GM04504 (cell line): ENCODE measurements at places on chromosomes 4 and X.
A peak's percentile ranks its signal among the peaks of the same experiment; 100 is the strongest.

GRCh38 chr4:8417071-8417614 is 23.4 kb downstream of the ACOX3 start:
- DNase-seq, result no peak

GRCh38 chrX:148135738-148136137 is 154.6 kb downstream of the FMR1NB start:
- DNase-seq, result no peak

- DNase-seq, result no peak
Observed at GRCh38 chr4:85500110-85500867, 25.3 kb downstream of the ARHGAP24 start.

DNA sequence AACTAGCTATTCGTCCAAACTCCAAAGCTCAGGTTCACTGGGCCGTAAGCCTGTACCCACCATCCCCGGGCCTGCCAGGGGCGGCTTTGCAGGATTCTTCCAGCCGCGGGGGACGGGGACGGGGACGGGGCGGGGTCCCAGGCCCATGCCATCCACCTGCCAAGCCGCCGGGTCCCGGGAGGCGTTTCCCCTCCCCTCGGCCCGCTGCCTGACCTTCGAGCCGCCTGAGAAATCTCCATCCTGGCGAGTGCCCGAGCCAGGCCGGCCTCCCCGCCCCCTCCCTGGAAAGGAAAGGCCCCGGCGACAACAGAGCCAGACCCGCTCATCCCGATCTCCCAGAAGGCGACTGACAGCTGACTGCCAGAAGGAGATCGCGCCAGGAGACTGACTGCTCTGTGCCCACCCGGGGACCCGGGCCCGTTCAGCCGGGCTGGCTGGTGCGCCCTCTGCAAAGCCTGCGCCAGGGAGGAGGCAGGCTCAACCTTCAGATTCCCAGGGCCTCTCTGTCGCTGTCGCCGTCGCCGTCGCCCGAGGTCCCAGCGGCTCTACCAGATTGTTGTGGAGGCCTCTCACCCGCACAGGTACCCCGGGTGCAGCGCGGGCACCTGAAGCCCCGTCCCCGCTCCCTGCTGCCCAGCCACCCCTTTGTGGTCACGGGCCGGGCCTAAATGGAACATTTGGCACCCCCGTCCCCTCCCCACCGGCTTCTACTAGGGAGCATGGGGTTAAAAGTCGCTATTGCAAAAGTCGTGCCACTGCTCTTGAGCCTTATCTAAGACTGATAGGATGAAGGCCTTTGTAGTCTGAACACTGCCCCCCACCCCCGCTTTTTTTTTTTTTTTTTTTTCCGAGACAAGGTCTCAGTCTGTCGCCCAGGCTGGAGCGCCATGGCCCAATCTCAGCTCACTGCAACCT is at the start of gene RGN:
TSS of gene RGN (plus strand) at position 315 of the 915 bp plus-strand sequence. CDS start 2,702 bp downstream, outside the sequence.
- no peak for DNase-seq

- no peak for DNase-seq
Observed at GRCh38 chrX:53288189-53288588, 6.8 kb upstream of the IQSEC2 start.

GRCh38 chr4:39591290-39591689 is 47.4 kb downstream of the SMIM14 start:
- no peak for DNase-seq

DNA sequence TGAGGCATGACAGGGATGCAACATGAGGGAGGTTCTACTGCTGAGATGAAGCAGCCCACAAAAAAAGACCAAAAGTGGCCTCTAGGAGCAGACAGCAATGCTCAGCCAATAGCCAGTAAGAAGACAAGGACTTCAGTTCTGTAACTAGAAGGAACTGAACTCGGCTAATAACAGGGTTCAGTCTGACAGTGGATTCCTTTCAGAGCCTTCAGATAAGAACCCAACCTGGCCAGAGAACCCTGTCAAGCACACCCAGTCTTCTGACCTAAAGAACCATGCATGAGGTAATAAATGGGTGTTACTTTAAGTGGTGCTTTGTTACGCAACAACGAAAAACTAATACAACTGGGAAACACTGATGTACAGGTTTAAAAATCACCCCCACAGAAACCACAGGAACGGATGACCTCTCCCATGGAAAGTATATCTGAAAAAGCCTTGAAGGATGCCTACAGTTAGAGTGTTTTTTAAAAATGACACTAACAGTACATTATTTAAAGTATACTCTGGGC is 94.6 kb downstream of the PAPSS1 start:
- DNase-seq, result no peak

DNA sequence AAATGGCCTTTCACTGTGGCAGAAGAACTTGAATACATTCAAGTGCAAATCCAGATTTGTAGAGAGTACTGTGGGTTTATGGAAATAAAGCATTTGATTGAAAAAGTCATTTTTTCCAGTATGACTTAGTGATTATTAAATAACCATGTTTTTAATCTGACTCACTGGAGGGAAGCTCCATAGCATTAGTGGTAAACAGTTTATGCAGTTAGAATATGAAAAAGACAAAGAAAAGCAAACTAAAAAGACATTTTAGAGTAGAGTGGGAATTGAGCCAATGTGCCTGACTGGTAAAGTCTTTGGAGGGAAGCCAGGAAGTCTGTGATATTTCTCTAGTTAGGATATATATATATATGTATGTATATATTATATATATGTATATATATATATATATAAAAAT is 53.4 kb downstream of the FAT4 start:
- no peak for DNase-seq

- no peak for DNase-seq
Observed at GRCh38 chr4:52203351-52203750, 152.2 kb downstream of the SPATA18 start.

DNA sequence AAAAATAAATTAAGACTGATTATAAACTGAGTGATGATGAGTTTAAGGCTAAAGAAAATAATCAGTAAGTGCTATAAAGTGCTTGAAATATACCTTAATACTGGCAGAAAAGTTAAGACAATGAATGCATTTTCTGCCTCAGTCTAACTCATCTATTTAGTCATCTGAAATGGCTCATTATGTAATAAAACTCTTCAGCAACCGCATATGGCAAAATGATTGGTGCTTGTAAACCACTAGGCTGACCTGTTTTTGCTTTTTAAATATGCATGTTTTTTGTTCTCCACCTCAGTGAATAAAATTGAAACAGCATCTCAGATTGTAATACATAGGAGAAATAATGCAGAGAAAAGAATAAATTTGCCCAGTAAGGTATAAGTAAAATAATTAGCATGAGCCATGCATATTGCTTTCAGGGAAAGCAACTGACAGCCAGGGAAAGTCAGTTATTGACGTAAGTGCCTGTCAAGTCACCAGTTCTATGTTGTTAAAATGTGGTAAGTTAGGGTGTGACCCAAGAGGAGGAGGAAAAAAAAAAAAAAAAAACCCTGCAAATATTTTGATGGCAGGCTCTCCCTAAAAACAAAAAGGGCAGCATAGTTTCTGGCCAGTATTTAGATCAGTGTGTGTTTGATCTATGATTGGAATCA is 167.5 kb downstream of the PALLD start:
- no peak for DNase-seq

- DNase-seq, result no peak
Observed at GRCh38 chr4:25697516-25697915, 41.9 kb downstream of the SLC34A2 start.

GRCh38 chr4:88963817-88964216 is 93.2 kb downstream of the FAM13A start:
- no peak for DNase-seq

DNA sequence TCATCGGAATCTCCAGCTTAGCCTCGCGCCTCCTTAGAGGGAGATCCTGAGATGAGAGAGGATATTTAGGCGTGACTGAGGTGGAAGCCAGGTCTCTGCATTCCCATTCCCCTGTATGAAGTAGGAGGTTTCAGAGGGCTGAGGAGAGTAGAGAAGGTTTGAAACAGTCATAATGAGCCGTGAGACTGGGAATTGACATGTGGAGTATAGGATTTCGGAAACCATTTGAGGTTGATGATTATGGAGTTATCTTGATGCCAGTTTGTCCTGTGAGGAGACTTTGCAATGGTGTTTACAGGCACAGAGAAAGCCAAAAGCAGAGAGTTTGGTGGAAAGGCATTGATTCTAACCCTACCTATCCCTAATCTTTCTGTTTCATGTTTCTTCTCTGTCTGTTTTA is 2.0 kb downstream of the CHST7 start:
- DNase-seq, result no peak

- no peak for DNase-seq
Observed at GRCh38 chrX:84216406-84216805, 28.4 kb upstream of the RPS6KA6 start.

DNA sequence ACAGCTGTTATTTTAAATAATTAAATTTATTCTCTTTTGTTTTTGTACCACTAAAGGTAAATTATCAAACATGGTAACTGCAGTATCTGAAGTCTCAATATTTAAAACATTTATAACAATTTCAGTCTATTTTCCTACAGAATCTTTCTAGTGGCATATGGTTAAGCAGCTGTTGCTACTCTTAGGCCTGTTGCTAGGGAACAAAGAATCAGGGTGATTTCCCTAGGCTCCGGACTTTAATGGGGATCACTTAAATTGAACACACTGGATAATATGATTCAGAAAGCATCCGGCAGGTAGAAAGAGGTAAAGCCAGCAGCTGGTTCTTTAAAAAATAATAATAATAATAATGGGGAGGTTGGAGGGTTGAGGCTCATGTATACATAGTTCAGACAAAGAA is 17.6 kb downstream of the FBXO8 start:
- no peak for DNase-seq

GRCh38 chr4:26996745-26997144 is 136.1 kb downstream of the STIM2 start:
- DNase-seq, result no peak

DNA sequence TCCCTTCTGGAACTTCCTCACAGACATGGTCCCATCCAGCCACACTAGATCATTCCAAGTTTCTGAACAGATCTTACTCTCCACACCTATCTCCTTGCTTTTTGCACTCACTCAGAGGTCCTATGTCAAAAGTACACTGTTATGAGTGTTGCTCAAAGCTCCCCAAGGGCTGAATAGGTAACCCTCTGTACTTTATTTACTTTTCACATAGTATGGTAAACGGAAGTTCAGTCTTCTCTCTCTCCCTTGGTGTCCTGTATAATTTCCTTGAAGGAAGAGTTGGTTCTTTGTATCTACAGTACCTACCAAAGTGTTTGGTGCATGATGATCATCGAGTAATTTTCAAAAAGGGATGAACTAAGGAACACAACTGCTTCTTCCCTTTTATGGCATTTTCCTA is 74.4 kb downstream of the ARHGEF38 start:
- no peak for DNase-seq

DNA sequence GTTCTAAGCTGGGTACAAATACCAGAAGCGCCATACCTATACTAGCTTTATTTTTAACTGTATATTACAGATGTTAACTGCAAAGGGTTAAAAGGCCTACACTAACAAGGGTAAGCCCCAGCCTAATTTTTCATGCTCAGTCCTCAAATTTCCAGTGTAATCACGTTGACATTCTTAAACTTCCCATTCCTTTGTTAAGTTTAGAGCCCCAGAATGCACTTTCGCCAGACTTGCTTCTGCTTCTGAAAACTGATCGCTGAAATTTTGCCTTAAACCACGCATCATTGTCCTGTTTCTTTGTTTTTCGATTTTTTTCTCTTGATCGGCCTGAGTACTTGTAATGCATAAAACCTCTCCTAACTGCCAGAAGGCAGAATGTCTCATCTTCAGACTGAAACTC is 2141.9 kb upstream of the AGA start:
- no peak for DNase-seq

- DNase-seq, result no peak
Observed at GRCh38 chrX:97332963-97333362, 449.3 kb downstream of the RPA4 start.

- peak; percentile 43 for DNase-seq
Observed at GRCh38 chrX:11446336-11446735, 153.1 kb downstream of the AMELX start.

- DNase-seq, result no peak
Observed at GRCh38 chr4:629915-630641, 4.7 kb downstream of the PDE6B start.

- no peak for DNase-seq
Observed at GRCh38 chr4:125461676-125462363, 147.1 kb downstream of the FAT4 start.
